ENCODE measurements at places on chromosomes 11 and 22.
A peak's percentile ranks its signal among the peaks of the same experiment; 100 is the strongest.

GRCh38 chr11:68896171-68896959 lies 7.3 kb downstream of the MRPL21 start:
- H3K4me1 ChIP-seq, result no peaks in the 10 kb centered on the region
- H3K4me3 ChIP-seq, result no peak overlapping the region
- H3K27me3 ChIP-seq, result no peaks in the 10 kb centered on the region
- peaks cover 56% of the 10 kb centered on the region for H3K36me3 ChIP-seq
- H3K27ac ChIP-seq, result no peak overlapping the region
- no peak for DNase-seq

- no peaks in the 10 kb centered on the region for H3K36me3 ChIP-seq
- no peaks in the 10 kb centered on the region for H3K27me3 ChIP-seq
- no peak overlapping the region for H3K27ac ChIP-seq
- no peak for DNase-seq
- H3K4me3 ChIP-seq, result no peak overlapping the region
- no peaks in the 10 kb centered on the region for H3K4me1 ChIP-seq
Observed at GRCh38 chr11:70297341-70297740, 26.9 kb downstream of the PPFIA1 start.

GRCh38 chr22:33919391-33920196 lies 682 bp downstream of the LARGE1 start:
- H3K27me3 ChIP-seq, result no peaks in the 10 kb centered on the region
- H3K36me3 ChIP-seq, result no peaks in the 10 kb centered on the region
- H3K27ac ChIP-seq, result no peak overlapping the region
- no peak for DNase-seq
- peak overlapping the region; percentile 79 for H3K4me3 ChIP-seq

DNA sequence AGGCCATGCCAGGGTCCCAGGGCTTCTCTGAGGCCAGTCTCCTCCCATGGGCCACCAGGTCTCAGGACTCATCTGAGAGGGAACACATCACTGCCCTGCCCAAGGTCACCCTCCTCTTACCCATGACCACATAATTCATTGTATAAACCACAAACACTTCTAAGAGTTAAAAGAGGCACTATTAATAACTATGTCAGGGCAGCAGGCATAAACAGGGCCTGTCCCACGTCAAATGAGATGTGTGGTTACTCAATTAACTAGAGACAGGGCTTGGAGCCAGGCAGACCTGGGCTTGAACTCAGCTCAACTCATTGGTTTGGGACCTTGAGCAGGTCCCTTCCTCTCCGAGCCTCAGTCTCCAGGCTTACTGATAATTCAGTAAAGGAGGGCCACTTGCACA lies 33.1 kb downstream of the ARAP1 start:
- H3K36me3 ChIP-seq, result no peaks in the 10 kb centered on the region
- H3K4me1 ChIP-seq, result no peaks in the 10 kb centered on the region
- no peak for DNase-seq
- no peak overlapping the region for H3K4me3 ChIP-seq
- no peak overlapping the region for H3K27ac ChIP-seq
- no peaks in the 10 kb centered on the region for H3K27me3 ChIP-seq

DNA sequence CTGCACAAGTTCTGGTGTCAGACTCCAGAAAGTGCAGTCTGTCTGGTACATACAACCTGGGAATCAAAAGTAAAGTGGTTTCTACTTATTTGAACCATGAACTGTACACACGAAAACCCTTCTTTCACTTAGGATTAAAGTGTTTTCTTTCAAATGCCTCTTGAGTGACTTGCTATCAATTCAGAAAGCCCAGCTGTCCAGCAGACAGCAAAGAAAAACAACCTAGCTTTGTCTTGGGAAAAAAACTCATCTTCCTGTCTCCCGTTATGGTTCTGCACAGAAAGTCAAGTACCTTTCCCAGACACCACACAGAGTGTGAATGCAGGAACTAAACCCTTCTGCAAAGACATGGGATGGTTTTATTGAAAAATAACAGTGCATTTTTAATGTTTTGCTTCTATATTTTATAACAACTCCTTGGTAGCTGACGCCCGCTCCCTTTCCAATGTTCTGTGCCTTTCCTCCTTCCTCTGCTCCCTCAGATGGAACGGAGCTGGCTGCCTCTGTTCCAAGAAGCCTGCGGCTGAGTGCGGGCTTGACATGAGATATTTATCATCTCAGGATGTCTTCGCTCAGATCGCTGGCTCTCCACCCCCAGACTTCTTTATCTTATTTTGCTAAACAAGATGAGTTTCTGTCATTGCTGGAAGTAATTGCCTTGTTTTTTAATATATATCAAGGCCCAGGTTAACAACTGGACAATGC lies 322.3 kb upstream of the B3GAT1 start:
- no peaks in the 10 kb centered on the region for H3K27me3 ChIP-seq
- no peaks in the 10 kb centered on the region for H3K36me3 ChIP-seq
- DNase-seq, result no peak
- H3K4me1 ChIP-seq, result peaks cover 22% of the 10 kb centered on the region
- H3K4me3 ChIP-seq, result no peak overlapping the region
- no peak overlapping the region for H3K27ac ChIP-seq

DNA sequence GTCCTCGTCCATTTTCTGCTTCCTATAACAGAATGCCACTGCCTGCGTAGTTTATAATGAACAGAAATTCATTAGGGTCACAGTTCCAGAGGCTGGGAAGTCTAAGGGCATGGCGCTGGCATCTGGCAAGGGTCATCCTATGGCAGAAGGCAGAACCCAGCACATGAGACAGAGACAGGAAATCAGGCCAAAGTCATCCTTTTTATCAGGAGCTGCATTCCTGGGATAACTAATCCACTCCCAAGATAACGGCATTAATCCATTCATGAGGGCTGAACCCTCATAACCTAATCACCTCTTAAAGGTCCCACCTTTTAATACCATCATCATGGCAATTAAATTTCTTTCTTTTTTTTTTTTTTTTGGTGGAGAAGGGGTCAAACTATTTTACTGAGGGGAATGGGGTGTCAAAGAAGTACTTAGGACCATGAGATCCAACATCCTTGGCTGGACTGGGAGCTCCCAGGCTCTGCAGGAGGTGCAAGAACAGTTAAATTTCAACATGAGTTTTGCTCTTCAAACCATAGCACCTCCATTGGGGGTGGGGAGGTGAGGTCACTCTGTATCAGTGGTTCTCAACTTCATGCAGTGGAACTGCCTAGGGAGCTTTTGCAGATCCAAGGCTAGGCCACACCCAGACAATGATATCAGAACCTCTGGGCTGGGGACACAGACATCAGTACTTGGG lies 4.4 kb downstream of the TMEM109 start:
- no peaks in the 10 kb centered on the region for H3K27me3 ChIP-seq
- no peak overlapping the region for H3K27ac ChIP-seq
- peaks cover 7% of the 10 kb centered on the region for H3K4me1 ChIP-seq
- DNase-seq, result no peak
- no peak overlapping the region for H3K4me3 ChIP-seq

DNA sequence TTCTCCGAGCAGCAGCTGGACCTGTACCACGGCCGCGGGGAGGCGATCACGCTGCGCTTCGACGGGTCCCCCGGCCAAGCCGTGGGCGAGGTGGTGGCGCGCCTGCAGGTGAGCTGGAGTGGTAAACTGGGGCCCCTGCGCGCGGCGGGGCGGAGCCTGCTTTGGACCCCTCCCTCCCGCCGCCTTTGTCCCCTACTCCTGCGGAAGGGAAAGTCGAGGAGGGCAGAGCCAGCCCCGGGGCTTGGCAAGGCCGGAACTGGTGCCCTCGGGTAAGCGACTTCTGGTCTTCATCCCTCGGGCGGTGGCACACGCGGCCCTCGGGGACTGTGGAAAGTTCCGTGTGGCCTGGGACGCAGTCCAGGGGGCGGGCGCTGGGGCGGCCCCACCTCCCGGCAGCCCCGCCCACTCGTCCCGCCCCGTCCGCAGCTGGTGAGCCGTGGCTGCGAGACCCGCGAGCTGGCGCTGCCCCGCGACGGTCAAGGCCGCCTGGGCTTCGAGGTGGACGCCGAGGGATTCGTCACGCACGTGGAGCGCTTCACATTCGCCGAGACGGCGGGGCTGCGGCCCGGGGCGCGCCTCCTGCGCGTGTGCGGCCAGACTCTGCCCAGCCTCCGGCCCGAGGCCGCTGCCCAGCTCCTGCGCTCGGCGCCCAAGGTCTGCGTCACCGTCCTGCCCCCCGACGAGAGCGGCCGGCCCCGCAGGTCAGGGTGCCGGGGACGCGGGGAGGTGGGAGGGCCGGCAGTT lies 9.2 kb downstream of the SIPA1 start:
- peaks cover 20% of the 10 kb centered on the region for H3K4me1 ChIP-seq
- peaks cover 4% of the 10 kb centered on the region for H3K27me3 ChIP-seq
- H3K27ac ChIP-seq, result peak overlapping the region; percentile 35

DNA sequence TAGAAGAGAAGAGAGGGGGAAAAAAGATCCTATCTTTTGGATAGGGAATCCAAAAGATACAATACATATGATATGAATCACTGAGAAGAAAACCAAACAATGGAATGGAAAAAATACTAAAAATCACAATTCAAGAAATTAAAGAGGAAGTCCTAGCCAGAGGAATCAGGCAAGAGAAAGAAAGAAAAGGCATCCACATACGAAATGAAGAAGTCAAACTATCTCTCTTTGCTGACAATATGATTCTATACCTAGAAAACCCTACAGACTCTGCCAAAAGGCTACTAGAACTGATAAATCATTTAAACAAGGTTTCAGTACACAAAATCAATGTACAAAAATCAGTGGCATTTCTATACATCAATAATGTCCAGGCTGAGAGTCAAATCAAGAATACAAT lies 91.4 kb downstream of the EFCAB6 start:
- H3K4me1 ChIP-seq, result no peaks in the 10 kb centered on the region
- no peak overlapping the region for H3K27ac ChIP-seq
- no peaks in the 10 kb centered on the region for H3K36me3 ChIP-seq

- no peak overlapping the region for H3K4me3 ChIP-seq
- no peak for DNase-seq
- H3K27me3 ChIP-seq, result no peaks in the 10 kb centered on the region
- H3K4me1 ChIP-seq, result no peaks in the 10 kb centered on the region
Observed at GRCh38 chr11:27147916-27148315, 107.3 kb downstream of the BBOX1 start.

DNA sequence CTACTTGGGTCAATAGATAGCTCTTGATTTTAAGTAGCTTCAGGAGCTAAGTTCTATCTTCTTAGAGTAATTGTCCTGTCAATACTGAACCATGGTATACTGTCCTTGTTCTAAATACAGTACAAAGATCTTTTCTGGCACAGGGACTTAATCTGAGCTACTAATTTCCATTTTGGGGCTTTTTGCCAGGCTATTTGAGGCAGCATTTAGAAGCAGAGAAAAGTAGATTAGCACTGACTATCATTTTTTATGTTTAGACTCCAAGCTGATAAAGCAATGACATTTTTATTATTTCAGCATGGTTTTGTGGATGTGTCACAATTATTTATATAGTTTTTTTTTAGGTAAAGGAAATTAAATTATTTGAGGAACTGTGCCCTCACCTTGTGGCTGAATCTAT lies 163.2 kb downstream of the FAT3 start:
- no peak overlapping the region for H3K27ac ChIP-seq
- no peaks in the 10 kb centered on the region for H3K27me3 ChIP-seq
- peaks cover 5% of the 10 kb centered on the region for H3K4me1 ChIP-seq
- H3K36me3 ChIP-seq, result no peaks in the 10 kb centered on the region
- no peak for DNase-seq

- no peak overlapping the region for H3K27ac ChIP-seq
- H3K36me3 ChIP-seq, result no peaks in the 10 kb centered on the region
- DNase-seq, result no peak
- H3K4me1 ChIP-seq, result peaks cover 10% of the 10 kb centered on the region
Observed at GRCh38 chr11:68011051-68011943, 1.2 kb downstream of the ALDH3B1 start.

DNA sequence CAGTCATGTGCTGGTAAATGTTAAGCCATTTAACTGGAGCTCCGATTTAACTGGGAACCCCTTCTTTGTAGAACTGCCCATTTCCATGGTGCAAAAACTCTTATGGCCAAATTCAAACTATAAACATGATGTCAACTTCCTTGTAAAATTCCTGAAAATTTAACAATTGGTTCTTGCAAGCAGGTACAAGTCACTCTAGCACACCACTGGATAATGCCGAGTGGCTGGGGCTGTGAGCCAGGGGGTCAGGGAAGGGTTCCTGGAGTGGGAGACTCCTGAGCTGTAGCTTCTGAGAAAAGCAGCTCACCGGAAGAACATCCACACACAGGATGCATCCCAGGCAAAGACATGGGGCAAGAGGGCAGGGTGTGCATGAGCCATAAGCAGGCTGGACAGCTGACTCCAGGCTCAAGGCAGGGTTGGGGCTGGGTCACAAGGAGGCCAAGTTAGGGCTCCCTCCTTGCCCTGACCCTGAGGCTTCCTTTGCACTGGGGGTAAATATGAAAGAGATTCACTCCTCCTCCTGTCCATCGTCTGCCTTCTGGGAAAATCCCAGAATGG lies 18.2 kb downstream of the P2RY2 start:
- no peak for DNase-seq
- H3K36me3 ChIP-seq, result no peaks in the 10 kb centered on the region
- H3K4me1 ChIP-seq, result peaks cover 3% of the 10 kb centered on the region
- no peaks in the 10 kb centered on the region for H3K27me3 ChIP-seq
- no peak overlapping the region for H3K27ac ChIP-seq

DNA sequence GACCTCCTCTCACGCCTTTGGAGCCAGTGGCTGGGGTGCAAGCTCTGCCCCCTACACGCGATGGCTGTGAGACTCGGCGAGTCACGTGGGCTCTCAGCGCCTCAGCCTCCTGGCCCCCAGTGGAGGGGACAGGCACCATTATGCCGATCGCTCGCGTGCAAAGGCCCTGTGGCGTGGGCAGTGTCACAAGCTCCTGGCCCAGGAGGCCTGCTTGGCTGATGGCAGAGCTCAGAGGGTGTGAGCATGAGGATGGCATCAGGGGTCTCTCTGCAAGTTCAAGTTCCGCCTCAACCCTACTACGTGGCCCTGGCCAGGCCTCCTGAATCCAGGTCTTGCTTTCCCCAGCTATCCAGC lies 90.8 kb upstream of the KCNQ1OT1 start:
- no peaks in the 10 kb centered on the region for H3K36me3 ChIP-seq
- no peaks in the 10 kb centered on the region for H3K27me3 ChIP-seq
- peaks cover 9% of the 10 kb centered on the region for H3K4me1 ChIP-seq
- no peak for DNase-seq
- H3K4me3 ChIP-seq, result no peak overlapping the region

GRCh38 chr22:39917197-39917643 lies 16.3 kb downstream of the GRAP2 start:
- no peak overlapping the region for H3K4me3 ChIP-seq
- H3K27ac ChIP-seq, result no peak overlapping the region
- H3K27me3 ChIP-seq, result no peaks in the 10 kb centered on the region
- no peaks in the 10 kb centered on the region for H3K36me3 ChIP-seq

- no peak overlapping the region for H3K27ac ChIP-seq
- no peaks in the 10 kb centered on the region for H3K36me3 ChIP-seq
- no peaks in the 10 kb centered on the region for H3K27me3 ChIP-seq
- DNase-seq, result no peak
Observed at GRCh38 chr11:16989554-16989953, 24.7 kb downstream of the PLEKHA7 start.

DNA sequence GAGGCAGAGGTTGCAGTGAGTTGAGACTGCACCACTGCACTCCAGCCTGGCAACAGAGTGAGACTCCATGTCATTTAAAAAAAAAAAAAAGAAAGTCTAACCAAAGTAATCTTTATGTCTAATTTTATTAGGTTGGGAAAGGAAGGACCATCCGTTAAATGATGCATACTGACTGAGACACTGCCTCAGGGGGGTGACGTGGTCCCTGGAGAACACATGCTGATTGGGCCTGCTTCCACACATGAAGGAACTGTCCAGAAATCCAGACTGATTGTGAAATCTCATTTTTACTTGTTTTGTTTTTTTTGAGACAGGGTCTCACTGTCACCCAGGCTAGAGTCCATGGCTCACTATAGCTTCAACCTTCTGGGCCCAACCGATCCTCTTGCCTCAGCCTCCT lies 5.5 kb downstream of the SF3A1 start:
- no peaks in the 10 kb centered on the region for H3K27me3 ChIP-seq
- no peaks in the 10 kb centered on the region for H3K4me1 ChIP-seq
- H3K36me3 ChIP-seq, result peaks cover 44% of the 10 kb centered on the region
- no peak for DNase-seq
- no peak overlapping the region for H3K27ac ChIP-seq
